NCI-H510A treated with DMSO at 0.1 percent for 48 hours (cell line): ENCODE measurements at places on chromosomes 16 and 17.

DNA sequence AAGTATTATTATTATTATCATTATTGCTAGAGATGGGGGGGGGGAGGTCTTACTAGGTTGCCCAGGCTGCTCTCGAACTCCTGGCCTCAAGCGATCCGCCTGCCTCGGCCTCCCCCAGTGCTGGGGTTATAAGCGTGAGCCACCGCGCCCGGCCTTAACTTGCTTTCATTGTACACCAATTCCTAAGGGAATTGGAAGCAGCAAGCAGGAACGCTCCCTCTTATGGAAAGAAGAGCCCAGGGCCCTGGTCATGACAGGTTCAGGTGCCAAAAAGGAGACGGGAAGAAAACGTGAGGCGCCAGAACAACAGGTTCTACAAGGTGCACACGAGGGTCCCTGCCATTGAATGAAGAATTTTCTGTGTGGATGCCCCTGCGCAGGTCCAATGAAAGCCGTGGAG lies 540 bp upstream of the RPL38 start:
- DNase-seq, result peak; percentile 60

DNA sequence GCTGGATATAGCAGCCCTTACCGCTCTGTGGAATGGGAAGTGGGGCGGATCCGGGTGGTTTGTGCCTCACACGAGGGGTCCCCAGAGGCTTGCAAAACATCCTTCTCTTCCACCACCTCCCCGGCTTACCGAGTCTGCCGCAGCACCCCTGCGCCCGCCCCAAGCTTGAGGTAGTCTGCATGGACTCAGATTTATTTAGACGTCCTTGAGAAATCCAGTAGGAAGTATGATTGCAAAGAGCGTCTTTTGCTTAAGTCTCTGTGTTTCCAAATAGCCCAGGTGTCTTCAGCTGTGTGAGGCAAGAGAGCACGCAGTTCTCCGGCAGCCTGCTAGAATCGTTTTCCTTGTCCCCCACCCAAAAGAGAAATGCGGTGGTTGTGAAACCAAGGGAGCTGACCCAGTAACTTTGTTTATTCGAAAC lies 2.4 kb downstream of the KIAA0513 start:
- no peak for DNase-seq

- no peak for DNase-seq
Observed at GRCh38 chr17:74268558-74268957, 5.5 kb upstream of the DNAI2 start.

GRCh38 chr17:56896968-56897359 lies 16.9 kb downstream of the TRIM25 start:
- DNase-seq, result no peak

- no peak for DNase-seq
Observed at GRCh38 chr17:11205659-11206058, 35.4 kb upstream of the SHISA6 start.

DNA sequence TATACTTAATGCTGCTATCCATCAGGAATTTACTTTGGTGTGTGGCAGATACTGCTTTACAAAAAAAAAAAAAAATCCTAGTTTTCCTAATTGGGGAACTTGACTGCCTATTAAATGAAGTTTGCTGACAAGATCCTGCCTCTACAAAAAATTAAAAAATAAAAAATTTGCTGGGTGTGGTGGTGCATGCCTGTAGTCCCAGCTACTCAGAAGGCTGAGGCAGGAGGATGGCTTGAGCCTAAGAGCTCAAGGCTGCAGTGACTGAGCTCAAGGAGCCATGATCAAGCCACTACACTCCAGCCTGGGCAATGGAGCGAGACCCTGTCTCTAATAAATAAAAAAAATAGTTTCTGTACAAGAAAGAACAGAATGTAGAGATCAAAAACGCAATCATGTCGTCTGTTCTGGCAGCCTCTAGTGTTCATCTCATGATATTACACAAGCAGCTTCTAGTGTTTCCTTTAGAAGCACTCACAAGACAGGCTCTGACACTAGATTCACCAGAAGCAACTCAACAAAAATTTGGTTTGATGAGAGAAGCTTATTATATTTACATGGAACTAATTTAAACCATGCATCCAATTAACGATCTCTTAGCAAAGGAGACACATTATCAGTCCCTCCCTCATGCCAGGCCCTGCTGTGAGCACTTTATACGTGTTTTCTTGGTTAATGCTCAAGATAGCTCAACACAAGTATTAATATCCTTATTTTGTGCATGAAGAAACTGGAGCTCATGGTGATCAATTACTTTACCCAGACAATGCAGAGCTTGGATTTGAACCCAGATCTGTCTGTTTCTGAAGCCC lies 6.8 kb upstream of the KRTAP17-1 start:
- peak; percentile 80 for DNase-seq

GRCh38 chr17:48074322-48075081 lies 26.3 kb downstream of the NFE2L1 start:
- peak; percentile 89 for DNase-seq

GRCh38 chr17:14203388-14203787 lies 33.3 kb downstream of the CDRT15 start:
- no peak for DNase-seq

GRCh38 chr16:27638833-27639560 lies 89.1 kb downstream of the KATNIP start:
- no peak for DNase-seq

- DNase-seq, result no peak
Observed at GRCh38 chr17:65959630-65960029, 232.3 kb downstream of the CEP112 start.

- no peak for DNase-seq
Observed at GRCh38 chr16:77324729-77325128, 110.1 kb downstream of the ADAMTS18 start.
